Memory B cell (primary cell): ENCODE measurements at places on chromosomes 13 and 19.

DNA sequence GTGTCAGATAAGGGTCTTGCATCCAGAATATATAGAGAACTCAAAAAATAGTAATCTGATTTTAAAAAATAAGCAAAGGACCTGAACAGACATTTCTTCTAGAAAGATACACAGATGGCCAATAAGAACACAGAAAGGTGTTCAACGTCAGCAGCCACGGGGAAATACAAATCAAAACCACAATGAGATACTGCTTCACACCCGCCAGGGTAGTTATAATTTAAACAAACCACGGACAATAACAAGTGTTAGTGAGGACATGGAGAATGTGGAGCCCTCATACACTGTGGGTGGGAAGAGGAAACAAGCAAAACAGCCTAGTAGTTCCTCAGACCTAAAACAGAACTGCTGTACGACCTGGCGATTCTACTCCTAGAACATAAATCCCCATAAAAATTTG, 26.7 kb upstream of the NAPA start:
- no peak for DNase-seq

DNA sequence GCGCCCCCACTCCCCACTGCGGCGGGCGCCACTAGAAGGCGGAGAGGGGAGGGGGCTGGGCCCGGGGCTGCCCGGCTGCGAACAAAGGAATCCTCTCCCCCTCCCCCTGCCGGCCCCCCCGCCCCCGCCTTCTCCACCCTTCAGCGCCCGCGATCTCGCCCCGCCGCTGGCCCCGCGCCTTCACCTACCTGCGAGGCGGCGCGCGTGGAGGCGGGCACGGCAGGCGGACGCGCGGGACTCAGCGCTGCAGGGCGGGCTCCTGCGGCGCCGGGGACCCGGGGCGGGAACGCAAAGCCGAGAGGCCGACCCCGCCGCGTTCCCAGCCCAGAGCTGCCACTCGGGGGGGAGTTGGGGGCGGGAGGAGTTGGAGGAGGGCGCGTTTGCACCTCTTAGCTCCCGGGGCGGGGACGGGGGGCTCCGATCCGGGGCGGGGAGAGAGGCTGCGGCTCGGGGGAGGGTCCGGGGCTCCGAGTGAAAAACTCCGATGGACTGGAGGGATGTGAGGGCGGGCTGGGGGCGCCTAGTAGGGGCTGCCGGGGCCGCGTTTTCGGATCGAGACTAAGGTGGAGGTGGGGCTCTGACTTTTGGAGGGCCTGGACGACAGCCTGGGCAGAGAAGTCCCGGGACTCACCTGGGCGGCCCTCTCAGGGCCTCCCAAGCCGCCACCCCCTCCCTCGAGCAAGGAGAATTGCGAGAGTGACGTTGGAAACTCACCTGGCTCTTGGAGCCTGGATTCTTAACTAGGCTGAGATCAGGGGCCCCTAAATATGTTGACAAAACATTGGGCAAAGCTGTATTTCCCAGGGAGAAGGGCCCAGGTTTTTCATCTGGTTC, at the start of gene FBN3:
Gene FBN3, minus strand, starts transcription at position 332 of the 834 bp plus-strand sequence. CDS start 2,112 bp downstream, outside the sequence.
- DNase-seq = no peak

DNA sequence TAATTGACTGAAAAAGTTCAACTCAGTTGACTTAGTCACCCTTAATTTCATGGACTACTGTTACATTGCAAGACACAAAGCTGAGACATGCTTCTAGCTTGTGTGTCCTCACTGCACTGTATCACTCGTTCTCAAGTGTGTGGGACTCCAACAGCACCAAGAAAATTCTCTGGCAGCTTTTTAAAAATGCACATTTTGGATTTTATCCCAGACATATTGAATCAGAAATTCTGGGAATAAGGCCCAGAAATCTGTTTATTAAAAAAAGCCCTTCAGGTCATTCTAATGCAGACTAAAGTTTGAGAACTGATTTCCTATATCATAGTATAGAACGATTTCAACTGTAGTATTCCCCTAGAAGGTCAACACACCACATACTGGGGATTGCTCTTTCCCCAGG, 1485.3 kb downstream of the PCDH9 start:
- no peak for DNase-seq

GRCh38 chr19:39708594-39708993, 4.3 kb downstream of the LGALS14 start:
- no peak for DNase-seq

DNA sequence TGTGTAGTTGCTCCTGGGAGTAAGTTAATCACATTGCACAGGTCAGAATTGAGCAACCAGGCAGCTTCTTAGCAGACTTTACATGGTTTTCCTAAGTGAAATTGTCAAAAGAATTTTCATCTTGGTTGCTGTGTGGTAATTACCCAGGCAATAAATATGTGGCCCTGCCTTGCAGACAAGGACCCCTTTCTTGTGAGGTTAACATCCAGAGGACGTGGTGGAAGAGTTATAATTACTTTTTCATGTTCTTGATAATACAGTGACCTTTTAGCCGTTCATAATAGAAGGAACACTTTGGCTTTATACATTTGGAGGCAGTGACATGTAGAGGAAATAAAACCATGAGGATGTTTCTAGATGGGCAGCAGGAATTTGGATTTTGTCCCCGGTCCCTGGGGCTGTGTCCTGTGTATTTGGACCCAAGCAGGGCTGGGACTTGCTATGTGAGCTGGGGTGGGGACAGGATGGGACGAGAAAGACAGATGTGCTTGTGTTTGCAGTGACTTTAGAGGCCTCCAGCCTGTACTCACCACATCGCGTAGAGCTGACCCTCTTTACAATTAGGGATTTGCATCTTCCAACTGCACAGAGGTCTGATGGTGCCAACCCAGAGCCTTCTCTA, 156.2 kb downstream of the STK24 start:
- DNase-seq = no peak

GRCh38 chr13:70874636-70875035, 766.4 kb upstream of the KLHL1 start:
- DNase-seq = no peak

- no peak for DNase-seq
These were observed 14.7 kb downstream of the LACC1 start for GRCh38 chr13:43894438-43894837.

- no peak for DNase-seq
These were observed 17.2 kb upstream of the ZBTB7A start for GRCh38 chr19:4083677-4084546.

- no peak for DNase-seq
These were observed 13.0 kb upstream of the SPC24 start for GRCh38 chr19:11168568-11168967.

DNA sequence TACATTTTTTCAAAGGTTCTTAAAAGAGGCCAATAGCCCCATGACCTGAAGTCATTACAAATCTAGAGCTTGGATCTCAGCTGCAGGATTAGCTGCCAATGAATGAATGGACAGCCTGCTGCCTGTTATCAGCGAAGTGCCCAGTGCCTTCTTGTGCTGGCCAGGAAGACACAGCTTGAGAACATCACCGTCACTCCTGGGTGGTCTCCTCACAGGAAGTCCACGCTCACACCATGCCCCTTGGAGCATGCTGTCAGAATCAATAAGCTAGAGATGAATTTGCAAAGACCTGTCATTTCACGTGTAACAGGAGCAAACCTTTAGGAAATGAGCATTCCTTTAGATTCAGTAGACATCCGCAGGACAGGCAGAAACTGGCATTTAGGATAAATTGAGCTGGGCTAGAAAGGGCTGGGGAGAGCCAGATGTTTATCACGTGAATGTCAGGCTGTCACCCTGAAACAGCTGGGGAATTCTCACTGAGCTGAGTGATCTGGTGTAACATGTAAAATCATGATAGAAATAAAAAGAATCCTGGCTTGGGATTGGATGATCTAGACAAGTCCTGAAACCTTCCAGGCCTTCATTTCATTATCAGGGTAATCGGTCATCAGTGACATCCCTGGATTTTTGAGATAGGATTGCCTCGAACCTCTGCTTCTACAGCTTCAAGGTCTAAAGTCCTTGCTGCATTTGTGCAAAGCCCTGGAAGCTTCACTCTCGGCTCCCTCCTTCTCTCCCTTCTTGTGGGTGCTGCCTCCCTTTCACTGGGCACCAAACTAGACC, 49.9 kb upstream of the MEDAG start:
- DNase-seq = no peak

DNA sequence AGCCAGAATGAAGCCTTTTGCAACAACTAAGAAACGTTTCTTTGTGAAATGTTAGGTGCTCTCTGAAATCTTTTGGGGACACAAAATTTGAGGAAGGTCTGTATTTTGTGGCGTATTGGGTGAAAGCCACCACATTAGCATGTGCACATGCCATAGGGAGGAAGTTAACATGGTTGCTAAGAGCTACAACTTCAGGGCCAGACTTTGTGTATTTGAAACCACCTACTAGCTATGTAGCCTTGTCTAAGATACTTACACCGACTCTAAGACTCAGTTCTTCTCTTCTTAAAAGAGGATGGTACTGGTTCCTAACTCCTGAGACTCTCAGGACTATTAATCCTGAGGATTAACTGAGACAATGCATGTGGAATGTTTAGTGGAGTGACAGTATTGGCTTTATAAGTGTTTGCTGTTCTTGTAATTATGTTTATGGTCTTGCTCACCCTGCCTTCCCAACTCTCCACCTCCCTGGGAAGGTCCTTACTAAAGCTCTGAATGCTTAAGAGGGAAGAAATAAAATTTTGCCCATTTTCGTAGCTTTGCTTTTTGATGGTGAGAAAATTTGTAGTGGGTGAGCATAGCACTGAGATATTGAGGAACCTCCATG, 15.5 kb downstream of the SERP2 start:
- DNase-seq = no peak

DNA sequence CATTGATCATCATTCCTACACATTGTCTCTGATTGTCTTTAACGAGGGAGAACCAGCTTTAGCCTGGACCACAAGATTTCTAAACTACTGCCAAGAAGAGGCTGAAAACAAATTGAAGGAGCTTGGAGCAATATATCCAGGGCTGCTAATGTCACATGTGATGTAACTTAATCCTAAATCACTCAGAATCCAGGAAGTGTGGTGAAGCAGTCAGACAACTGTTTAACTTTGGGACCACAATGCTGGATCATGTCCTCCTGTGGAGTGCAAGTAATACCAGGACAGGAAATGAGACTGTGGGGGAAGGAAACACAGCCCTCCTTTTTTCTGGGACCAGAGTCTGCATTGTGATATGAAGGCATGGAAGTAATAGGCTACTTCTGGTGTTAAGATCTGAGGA, 430.2 kb downstream of the KCTD12 start:
- no peak for DNase-seq

GRCh38 chr13:24381541-24382265, 72.3 kb downstream of the C1QTNF9 start:
- DNase-seq = no peak

DNA sequence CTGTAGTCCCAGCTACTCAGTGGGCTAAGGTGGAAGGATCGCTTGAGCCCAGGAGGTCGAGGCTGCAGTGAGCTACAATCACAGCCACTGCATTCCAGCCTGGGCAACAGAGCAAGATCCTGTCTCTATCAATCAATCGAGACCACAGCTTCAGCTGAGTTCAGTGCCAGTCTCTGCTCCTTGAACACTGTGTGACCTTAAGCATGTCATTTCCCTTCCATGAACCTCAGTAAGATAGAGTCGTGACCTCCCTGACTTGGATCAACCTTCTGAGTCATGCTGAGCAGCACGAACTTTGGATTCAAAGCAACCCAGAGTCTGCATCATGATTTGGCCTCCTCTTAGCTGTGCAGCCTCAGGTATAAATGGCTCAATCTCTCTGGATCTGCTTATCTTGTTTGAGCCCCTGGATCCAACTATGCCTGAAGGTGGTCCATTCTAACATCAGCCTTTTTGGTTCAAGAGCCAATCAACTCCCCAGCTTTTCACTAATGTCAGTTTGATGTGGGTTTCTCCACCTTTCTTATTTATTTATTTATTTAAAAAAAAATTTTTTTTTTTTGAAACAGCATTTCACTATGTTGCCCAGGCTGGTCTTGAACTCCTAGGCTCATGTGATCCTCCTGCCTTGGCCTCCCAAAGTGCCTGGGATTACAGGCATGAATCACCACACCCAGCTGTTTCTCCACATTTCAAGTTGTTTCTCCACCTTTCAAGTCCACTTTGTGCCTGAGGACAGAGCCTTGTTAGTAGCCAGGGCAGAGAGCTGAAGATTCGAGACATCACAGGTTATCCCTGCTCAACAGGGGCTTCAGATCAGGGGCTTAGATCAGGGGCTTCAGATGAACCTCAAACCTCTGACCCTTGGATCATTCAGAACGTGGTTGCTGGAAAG, 26.4 kb downstream of the PTPRS start:
- DNase-seq = no peak

DNA sequence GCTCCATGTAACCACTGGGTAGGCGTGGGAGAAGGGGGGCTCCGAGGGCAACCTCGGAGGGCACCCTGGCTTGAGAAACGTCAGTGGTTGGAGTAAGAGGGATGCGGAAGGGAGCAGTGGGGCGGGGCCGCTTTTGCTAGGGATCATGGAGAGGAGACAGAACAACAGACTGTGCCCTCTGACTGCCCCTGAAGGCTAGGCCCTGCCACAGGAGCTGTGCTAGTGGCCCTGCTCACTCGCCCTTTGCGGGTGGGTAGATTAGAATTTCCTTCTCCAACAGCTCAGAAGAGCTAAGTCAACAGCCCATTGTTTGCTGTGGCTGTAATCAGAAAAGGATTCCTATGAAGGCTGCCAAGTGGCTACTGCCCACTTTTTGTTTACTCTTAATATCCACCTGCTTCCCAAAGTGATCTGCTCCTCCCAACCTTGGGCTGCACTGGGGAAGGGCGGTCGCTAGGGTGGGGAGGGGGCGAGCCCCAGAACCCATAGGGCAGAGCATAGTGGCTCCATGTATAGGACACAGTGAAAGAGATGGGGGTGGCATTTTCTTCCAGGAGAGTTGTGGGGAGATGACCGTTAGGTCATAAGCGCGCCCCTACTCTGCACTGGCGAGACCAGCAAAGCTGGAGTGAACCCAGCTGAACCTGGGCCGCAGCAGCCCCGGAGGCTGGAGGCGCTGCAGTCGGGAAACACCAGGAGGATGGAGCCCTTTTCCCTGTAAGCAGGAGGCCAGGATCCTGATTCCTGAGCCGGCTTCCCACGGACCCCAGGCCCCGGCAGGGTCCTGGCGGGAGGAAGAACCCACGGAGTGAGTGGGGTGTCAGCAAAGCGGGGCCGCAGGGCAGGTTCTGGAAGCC, 1.9 kb upstream of the C1QTNF9 start:
- no peak for DNase-seq

- no peak for DNase-seq
These were observed 213.4 kb downstream of the ENOX1 start for GRCh38 chr13:43573361-43573740.

DNA sequence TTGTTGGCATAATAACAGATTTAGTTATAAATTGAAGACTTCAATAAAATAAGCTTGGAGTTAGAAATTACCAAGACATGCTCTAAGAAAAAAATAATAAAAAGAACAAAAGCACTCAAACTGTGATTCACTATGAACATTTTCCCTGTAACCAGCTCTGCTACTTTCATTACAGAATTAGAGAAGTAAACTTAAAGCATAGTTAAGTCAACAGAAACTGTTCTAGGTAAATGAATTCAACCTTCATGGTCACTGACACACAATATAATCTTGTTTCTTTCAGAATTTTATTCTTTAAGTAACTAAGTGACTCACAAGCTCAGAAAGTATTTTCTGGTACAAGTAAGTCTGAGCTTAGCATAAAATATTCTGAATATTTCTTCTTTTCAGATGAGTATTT, 136.3 kb downstream of the KLF5 start:
- DNase-seq = no peak

- no peak for DNase-seq
These were observed 710.3 kb upstream of the SLITRK5 start for GRCh38 chr13:86960876-86961275.

- no peak for DNase-seq
These were observed 122.2 kb downstream of the PCDH9 start for GRCh38 chr13:67107979-67108378.

GRCh38 chr19:3821156-3821555, 35.0 kb upstream of the MATK start:
- no peak for DNase-seq
